ENCODE measurements at places on chromosomes 3 and 15. TPM values are rescaled to one million over a fixed set of nuclear protein-coding genes. Genes with fewer than 3 reads are reported as not detected.

- peak; percentile 71 for DNase-seq
These were observed 1.7 kb downstream of the CMTM8 start for GRCh38 chr3:32240159-32240545.

DNA sequence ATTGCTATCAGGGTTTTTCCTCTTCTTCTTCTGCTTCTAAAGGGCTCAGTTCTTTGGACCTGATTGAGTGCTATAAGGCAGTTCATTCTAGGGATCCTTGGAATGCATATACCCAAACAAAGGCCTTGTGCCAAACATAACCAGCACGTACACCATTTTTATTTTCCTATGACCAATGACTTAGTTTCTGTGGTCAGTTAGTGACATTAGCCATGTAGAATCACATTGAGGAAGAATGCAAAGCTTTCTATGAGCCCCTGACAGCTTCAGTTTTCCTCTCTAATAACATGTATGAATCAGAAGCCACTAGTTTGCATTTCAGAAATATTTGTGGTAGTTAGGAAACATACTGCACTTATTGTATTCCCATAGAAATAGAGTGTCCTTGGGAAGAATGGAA lies 240.0 kb downstream of the THRB start:
- no peak for DNase-seq

DNA sequence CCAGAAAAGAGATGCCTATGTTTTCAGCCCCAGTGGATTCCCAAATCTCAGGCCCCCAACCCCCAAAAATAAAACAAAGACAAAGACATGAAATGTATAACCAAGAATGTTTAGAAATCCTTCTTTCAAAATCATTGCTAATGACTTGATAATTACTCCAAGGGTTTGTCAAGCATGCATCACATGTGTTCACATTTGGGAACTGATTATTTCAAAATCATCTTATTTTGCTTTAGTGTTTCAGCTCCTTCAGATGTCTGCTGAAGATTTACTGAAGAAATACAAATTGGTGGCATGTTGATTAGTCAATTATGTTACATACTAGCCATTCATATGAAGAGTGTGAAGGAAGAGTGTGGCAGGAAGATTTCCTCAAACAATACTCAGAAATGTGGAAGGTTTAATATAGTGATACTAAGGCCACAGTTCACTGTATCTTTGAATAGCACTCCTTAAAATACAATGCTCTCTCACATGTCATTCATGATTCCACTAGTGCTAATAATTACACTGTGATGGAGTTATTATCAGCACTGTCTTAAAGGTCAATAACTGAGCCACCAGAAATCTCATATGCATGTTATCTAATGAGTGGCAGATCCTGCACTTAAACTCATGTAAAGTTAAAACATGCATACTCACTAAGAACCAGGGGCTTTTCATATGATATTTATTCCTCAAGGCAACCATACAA lies 134.5 kb upstream of the TGFBR2 start:
- no peak for DNase-seq

GRCh38 chr3:159766563-159767185 lies 222.0 kb upstream of the IL12A start:
- DNase-seq = no peak

GRCh38 chr3:420584-420983 lies 224.0 kb downstream of the CHL1 start:
- no peak for DNase-seq

DNA sequence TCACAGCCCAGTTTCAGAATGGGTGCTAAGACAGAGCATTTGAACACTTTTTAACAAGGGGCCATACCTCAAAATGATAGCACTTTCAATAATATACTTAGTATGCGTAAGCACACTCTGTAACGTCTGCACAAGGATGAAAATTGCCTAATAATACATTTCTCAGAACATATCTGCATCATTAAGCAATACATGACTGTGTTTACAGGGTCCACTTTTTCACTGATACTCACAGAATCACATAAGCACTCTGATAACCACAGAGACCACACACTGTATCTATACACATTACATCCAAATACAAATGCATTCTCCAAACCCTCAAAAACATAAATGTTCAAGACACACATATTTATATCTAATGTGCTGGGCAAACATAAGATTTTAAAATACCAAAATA lies 79.8 kb downstream of the NR1I2 start:
- no peak for DNase-seq

- no peak for DNase-seq
These were observed 267.0 kb downstream of the PTPRG start for GRCh38 chr3:61828184-61828874.

DNA sequence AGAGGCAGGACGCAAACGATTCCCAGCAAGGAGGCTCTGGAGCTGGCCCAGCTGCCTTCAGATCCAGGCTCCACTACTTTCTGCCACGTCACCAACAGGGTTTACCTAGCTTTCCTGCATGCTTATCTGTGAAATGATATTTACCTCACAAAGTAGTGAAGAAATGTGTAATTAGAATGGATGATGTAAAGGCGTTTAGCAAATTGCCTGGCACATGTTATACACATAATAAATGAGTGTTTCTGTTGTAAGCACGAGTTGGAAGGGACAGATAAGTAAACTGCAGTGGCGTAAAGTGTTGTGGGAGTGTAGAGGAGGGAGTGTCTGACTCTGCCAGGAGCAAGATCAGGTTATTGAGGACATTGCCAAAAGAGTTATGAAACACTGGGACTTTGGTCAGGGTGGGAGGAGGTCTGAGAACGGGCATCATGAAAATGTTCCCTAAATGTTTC lies 3.5 kb upstream of the CHAC1 start:
- peak; percentile 64 for DNase-seq

DNA sequence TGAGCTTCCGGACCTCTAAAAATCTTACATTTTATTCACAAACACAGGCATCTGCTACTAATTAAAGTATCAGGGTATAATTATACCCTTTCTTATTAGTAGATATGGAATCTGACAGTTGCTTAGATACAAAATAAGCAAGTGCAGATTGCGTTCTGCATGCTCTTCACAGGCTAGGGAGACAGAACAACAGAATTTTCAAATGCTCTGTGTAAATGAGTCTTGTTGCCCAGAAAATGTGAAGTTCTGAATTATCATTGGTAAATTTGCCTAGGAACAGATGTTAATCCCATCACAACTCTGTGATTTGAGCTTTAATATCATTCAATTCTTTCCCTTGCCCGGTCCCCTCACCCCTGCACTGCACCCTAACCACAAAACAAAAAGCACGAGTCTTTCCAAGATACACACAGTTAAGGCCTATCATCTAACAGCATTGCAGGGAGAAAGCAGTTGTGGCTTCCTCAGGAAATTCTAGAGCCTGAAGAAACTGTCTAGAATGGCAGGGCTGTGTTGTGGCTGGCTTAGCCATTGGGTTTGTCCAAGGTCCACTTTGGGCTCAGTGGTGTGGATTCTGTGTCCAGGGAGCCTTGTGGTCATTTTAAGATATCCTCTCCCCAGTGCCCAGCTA lies 119.8 kb downstream of the PDCD6IP start:
- DNase-seq = no peak

- no peak for DNase-seq
These were observed 418.2 kb downstream of the CNTN4 start for GRCh38 chr3:2516762-2517441.

DNA sequence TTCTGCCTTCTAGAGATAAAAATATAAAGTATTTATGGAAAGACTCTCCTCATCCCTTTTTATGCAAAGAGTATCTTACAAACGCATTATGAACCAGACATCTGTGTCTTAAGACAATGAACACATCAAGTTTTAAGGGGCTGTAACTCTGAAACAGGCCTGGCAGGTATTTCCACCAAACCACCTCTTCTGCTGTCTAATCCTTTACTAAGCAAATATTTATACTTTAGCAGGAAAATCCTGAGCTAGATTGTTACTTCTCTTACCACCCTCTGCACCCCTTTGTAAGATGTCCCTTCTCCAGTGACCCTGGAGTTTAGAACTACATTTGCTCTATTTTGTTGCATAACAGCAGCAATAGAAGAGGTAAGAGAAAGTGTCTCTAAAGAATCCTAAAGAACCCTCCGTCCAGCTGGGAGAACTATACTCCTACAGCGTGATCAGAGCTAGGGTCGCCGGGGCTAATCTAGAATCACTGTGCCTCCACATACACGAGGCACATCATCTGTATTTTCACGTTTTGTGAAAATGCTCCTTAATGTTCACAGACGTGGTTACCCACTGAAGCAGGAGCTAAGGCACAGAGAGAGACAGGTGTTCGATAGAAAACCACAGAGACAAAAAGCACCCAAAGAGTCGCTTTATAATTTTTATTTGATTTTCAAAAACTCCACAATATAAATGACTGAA lies 129.6 kb downstream of the FOXP1 start:
- no peak for DNase-seq

- no peak for DNase-seq
These were observed 104.5 kb downstream of the RARB start for GRCh38 chr3:25532431-25533162.

DNA sequence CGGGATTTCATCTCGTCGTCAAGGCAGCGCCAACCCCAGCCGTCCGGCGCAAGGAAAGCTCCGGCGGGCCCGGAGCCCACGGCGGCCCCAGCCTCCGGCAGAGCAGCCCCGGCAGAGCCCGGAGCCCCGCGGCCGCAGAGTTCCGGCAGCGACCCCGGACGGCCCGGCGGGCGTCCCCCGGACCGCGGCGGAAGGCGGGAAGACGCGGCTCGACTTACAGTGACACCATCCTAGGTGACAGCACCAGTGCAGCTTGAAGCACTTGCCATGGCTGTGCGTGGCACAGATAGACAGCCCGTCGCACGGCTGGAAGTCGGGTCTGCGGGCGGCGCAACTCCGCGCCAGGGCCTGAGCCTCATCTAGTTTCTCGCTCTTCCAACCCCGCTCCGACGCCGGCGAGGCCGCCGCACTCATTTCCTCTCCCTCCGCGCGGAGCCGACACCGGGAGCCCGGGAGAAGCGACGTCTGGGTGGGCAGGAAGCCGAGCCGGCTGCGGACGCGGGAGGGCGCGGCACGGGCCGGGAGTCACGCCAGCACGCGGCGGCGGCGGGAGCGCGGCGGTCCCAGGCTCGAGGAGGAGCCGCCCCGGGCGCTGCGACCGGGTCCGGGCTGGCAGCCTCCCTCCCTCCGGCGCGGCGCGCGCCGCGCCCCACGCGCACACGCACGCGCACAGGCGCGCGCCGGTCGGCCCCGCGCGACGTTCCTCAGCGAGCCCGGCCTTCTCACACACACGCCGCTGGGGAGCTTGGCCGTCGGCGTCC lies at the start of gene C3orf70:
C3orf70 (minus strand) TSS at position 651 of the 761 bp plus-strand sequence; CDS start at position 414, 237 bp downstream.
- DNase-seq = peak; percentile 39

GRCh38 chr3:127114337-127115070 lies 78.4 kb upstream of the PRR23E start:
- DNase-seq = no peak

DNA sequence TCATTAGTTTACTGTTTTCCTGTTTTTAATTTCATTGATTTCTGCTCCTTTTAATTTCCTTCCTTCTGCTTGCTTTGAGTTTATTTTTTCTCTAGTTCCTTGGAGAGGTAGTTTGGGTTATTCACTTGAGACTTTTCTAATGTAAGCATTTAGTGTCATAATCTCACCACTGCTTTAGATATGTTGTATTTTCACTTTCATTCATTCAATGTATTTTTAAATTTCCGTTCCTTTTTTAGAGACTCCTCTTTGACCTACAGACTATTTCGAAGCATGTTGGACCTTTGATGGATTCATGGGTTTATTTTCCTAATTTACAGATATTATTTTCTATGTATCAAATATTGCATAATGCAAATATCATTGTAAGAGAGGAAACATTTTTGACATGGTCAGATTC lies 23.3 kb downstream of the KLHL18 start:
- no peak for DNase-seq

GRCh38 chr3:8220291-8220690 lies 281.3 kb upstream of the LMCD1 start:
- no peak for DNase-seq

DNA sequence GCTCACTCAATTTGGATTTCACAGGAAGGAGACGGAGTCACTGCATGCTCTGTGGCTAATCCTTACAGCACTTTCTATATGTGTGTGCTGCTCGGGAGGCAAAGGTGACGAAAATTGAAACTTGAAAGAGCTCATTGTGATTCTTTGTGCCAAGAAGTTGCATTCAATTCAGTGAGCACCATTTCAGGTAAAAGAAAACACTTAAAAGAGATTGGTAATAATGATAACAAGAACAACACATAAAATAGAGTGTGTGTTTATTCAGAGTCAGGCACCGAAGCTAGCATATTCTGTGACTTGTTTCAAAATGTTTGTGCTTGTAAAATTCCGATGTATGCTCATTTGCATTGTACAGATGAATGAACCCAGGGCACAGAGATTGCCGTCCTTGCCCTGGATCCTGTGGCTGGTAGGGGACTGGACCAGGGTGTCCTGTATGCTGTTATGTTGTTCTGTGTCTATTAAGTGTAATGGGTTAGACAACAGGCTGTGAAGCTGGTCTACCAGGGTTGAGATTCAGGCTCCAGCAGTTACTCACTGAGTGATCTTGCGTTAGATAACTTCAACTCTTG lies 193.3 kb upstream of the PROK2 start:
- DNase-seq = no peak

GRIP2 gene
- total RNA-seq = 0.99 TPM

RHOV gene
- total RNA-seq = 6.3 TPM

DENND6A gene
- 5.9 TPM for total RNA-seq

LRRN1 gene
- 7.5 TPM for total RNA-seq

OSTN gene
- total RNA-seq = not detected

PRR23E gene
- not detected for total RNA-seq

GATA2 gene
- total RNA-seq = 11.7 TPM

TAGLN3 gene
- 0.52 TPM for total RNA-seq

GABPB1 gene
- 6.7 TPM for total RNA-seq

GABRR3 gene
- not detected for total RNA-seq

DUOXA2 gene
- not detected for total RNA-seq

ANKRD34C gene
- under 0.01 TPM for total RNA-seq

Data from body of pancreas (tissue), 4 donors.